ENCODE measurements at places on chromosomes 3 and 15.

- DNase-seq = peak; percentile 69
Measured at GRCh38 chr3:195356151-195357086, 85.5 kb upstream of the XXYLT1 start.

GRCh38 chr15:95409626-95410310, 920.7 kb upstream of the NR2F2 start:
- DNase-seq = no peak

DNA sequence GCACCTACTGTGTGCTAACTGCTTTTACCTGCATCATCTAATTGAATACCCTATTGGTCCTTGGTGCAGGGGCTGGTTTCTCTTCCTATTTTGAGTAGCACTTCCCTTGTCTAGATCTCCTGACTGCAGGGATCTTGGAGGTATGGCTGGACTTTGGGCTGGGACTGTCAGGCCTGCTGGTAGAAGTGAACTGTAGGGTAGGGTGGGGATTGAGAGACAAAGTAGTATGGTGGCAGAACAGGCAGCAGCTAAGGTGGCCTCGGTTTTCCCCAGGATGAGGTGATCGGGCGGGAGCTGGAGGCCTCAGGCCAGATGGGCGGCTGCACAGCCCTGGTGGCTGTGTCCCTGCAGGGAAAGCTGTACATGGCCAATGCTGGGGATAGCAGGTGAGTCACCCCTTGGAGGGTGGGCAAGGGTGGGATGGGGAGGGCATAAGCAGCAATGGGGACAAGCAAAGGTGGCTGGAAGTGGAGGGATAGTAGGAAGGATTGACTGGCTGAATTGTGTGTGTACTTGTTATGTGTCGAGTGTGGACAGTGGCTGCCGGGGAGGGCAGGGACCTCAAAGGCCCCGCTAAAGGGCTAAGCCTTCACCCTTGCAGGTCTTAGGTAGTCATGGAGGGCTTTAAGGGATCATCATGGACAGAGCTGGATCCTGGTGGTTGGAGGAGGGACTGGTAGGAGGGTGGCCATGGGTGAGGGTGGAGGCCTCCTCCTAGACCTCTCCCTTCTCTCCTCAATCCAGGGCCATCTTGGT, 2.0 kb downstream of the PPM1M start:
- no peak for DNase-seq

GRCh38 chr3:186108106-186108940, 566 bp downstream of the ETV5 start:
- DNase-seq = no peak

GRCh38 chr3:194280777-194281176, 70.4 kb downstream of the CPN2 start:
- DNase-seq = no peak
